ENCODE measurements at places on chromosomes 3 and 15.

DNA sequence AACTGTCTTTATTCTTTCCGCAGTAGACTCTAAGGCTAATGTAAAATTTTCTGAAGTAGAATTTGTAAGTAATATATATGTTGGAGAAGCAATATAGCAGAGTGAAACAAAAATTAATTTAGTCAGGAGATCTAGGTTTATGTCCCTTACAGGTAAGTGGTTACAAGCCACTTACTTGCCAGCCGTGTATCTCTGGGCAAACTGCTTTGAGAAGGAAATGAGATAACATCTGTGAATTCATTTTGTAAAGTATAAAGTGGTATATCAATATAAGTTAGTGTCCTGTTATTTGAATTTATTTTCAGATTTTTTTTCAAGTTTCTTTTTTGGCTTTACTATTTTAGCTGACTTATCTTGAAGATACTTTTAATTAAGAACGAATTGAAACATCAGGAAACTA lies 5.5 kb downstream of the DAZL start:
- DNase-seq = no peak

DNA sequence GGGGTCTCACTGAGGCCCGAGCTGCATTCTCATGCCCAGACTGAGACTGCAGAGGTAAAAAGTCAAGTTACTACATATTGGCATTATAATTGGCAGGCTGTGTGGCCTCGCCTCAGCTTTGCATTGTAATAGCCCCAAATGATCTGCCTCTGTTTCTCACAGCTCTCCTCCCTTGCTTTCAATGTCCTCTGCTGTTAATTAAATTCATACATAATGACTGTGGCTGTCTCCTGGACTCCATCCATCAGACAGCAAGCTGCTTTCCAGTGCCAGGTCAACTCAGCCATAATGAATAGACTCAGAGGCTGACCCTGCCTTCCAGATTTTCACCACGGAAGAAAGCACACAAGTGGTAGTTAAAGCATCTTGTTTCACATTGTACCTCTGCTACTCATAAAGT lies 7.6 kb upstream of the RTP4 start:
- DNase-seq = no peak

GRCh38 chr15:74752531-74752930 lies 3.9 kb downstream of the CYP1A2 start:
- no peak for DNase-seq

GRCh38 chr3:138434875-138435772 lies 708 bp downstream of the ESYT3 start:
- DNase-seq = no peak

DNA sequence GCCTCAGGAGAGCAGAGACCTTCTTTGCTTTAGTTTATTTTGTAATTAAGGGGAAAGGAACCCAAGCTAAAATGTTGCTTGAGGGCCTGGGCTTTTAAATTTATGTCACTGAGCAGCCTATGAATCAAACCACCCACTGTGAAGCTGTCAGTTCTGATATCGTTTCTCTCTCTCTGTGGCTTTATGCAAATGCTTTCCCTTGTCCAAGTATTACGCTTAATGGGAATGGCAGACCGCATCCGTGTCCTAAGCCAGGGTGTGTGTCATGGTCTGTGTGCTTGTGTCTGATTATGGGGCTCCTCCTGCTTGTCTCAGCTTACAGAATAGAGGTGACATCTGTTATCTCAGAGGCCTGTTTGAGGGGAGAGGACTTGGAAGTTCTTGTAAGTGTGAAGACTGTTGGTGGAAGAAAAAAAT lies 82.4 kb downstream of the EBLN2 start:
- DNase-seq = no peak

DNA sequence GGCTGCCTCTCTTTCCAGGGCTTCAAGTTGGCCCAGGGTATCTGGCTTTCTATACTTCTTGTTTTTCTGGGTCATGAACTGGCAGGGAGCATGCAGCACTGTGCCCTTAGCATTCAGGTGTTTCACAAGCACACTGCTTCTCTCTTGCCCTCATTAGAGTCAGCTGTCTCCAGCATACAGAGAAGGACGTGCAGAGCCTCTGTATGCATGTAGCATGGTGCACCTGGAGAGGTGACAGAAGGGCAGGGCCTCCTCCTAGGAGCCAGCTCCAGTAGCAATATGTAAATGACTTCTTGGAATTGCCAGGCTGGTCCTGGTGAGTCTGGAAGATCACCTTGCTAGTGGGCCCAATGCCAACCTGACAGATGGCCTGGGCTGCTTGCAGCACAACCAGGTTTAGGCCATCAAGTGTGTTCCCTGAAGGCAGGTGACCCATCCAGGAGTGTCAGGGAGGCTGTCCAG lies 44.8 kb upstream of the ATP2C1 start:
- DNase-seq = no peak

DNA sequence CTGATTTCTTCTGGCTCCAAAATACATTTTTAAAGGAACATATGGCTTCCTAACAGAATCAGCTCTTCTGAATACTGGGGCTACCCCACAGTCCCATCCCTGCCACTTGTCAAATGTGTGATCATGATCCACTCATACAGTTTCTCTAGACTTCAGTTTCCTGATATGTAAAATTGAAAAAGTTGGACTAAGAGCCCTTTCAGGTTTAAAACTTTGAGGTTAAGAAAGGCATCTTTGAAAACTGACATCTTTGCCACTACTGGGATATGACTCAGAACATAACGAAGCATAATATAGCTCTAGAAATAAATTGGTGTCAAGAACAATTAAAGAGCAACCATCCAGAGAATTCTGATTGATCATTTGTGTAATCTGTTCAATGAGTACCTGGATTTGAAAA lies 248.3 kb downstream of the IL5RA start:
- DNase-seq = no peak

GRCh38 chr3:14570864-14571263 lies 30.7 kb upstream of the GRIP2 start:
- no peak for DNase-seq

GRCh38 chr3:126870608-126871210 lies 112.2 kb upstream of the PLXNA1 start:
- DNase-seq = no peak

DNA sequence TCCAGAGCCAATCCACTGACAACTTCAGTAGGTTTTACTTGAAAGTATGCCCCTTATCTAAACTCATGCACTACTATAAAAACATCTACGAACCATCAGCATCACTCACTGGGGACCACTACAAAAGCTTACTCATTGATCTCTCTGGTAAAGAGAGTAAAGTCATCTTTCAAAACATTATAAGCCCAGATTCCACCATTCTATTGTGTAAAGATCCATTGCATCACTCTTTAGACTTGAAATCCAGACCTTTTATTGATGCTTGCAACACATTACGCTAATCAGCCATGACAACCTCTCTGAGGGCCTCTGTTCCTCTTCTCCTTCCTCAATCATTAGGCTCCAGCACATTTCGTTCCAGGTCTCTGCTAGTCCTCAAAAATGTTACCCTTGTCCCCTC lies 248.9 kb upstream of the WNT5A start:
- DNase-seq = no peak

GRCh38 chr15:65372787-65373067 lies 5.1 kb downstream of the IGDCC3 start:
- DNase-seq = no peak

- no peak for DNase-seq
Measured at GRCh38 chr3:127307916-127308315, 20.1 kb upstream of the PRR20G start.

DNA sequence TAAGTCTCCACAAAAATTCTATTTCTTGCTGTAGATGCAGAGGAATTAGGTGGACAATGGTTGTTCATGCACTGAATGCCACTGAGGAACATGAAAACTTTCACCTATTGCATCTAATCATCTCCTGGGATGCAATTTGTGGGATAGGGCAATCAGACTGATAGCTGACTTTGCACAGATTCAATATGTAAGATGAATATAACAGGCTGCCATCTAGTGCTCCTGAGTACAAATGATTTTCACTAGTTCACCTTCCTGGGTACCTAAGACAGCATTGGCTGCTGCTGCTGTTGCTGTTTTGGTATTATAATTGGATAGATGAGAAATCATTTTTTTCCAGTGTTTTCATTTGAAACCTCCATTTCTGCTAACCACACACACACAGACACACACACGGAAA lies 19.7 kb downstream of the TIMMDC1 start:
- no peak for DNase-seq

DNA sequence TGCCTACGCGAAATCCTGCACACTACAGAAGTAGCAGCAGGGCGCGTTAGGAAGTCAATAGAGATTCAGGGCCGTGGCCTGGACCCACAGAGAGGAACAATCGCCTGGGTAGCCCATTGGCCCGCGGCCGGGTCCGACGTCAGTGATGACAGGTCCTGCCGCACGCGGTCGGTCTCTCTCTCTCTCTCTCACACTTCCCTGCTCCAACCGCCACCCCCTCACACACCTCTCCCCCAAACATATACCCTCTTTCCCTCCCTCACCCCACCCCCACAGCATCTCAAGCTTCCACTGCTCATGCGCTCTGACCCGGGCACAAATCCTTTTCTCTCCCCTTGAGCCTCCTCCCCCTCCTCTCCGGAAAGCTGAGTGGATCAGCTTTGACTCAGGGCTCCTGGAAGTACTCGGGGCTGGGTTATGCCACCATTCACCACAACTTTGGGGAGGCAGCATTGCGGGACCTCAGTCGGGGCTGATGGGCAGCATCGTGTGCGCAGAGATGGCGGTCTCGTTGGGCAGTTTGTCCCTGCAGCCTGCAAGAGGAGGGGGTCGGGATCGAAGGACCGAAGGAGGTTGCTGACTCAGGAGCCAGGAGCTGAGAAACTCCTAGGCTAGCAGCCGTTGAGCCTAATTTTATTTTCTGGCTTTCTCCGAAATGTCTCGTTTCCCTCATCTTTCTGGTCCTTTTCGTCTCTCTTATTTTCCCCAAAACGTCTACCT lies 9.0 kb downstream of the ZIC4 start:
- DNase-seq = no peak

DNA sequence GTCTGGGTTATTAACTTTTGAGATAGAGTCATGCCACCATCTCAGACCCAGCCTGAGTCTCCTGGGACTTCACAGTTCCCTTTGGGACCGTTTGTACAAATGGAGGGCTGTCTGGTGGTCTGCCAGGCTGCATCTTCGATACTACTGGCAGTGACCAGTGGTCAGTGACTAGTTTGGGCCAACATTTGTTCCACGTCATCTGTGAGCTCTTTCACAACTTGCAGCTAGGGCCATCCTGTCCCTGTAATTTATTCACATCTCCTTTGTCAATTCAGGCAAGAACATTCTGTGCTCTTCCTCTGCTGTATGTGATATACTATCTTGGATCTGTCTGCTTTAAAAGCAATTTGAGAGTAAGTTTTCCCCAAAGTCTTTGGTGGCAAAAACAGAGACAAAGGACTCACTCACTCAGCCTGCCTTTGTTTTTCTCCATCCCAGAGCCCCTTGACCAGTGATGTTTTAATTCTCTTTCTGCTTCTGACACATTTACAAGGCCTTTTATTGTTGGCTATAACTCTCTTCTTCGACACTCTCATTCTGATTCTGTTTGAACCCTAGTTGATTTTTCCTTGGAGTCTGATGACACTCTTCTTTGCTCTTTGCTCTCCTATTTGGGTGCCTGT lies 353.4 kb downstream of the EPHB1 start:
- DNase-seq = no peak

GRCh38 chr15:77639431-77639830 lies 6.7 kb upstream of the LINGO1 start:
- DNase-seq = no peak

DNA sequence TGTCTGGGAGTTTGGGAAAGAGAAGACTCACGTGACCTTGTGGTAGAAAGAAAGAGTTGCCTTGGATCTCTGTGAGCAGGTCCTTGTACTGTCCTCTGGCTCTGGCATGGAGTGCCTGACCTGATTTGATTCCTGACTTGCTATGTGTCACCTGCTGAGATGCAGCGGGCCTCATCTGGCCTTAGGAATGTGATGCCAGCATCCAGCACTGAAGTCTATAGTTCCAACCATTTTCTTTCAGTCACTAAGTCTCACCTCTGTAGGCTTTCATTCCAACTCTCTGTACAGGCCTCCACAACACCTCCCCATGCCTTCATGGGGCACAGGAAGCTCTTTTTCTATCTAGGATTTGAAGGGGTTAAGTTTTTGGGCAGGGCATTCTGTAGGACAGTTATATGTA lies 12.1 kb upstream of the OXSR1 start:
- no peak for DNase-seq

DNA sequence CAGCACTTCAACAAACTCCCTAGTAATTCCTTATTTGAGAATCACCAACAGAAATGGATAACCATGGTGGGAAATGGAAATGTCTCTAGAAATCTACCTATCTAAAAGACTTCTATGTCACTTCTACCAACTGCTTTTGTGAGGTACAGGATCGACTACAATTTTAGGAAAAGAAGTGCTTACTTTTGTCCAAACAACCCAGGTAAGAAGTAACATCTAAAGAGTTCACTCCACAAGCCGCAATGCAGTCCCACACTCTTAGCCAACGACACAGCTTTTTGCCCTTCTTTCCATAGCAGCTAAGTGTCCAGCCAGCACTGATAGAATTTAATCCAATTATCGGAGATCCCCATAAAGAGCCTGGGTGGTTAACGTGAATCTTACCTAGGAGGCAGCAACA lies 28.1 kb downstream of the ANXA2 start:
- DNase-seq = no peak

- no peak for DNase-seq
Measured at GRCh38 chr15:58543664-58544335, 112.0 kb downstream of the LIPC start.

GRCh38 chr3:73832426-73832825 lies 207.7 kb upstream of the PDZRN3 start:
- no peak for DNase-seq

DNA sequence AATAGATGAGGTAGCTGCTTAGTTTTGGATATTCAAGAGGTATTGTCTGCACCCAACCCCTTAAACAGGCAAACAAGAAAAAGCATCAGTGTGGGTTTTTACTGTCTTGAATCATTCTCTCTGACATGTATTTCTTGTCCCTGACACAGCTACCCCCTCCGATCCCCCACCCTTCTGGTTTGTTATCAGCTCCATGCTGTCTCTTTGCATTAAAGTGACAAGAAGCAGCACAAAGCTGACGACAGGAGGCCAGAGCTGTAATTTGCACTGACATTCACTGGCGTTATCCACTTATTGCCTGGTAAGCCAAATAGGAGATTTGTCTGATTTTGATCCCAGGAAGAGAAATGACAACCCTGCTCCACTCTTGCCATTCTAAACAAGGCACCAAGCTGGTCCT lies 83.3 kb upstream of the SNRK start:
- DNase-seq = no peak

GRCh38 chr3:23219117-23219516 lies 16.0 kb downstream of the UBE2E2 start:
- DNase-seq = no peak

DNA sequence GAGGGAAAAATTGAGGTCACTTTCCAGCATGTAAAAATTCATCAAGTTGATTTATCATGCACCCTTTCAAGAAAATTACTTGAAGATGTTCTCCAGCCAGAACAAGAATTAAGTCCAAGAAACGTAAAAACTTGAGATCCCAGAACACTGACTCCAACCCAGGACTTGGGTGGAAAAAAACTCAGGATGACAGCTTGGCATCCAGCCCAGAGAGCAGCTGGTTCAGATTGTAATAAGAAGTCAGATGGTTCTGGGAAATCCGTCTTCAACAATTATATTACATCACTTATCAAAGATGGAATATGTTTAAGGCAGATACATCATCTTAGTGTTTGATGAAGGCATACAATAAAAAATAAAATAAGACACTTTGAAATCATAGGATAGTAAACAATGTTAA lies 23.0 kb upstream of the DNAJC13 start:
- DNase-seq = no peak

All from stimulated activated CD8-positive, alpha-beta memory T cell treated with anti-CD3 and anti-CD28 coated beads, Interleukin-7, amount 100 ng/mL, for 1 hour (primary cell).